ENCODE measurements at places on chromosomes 3 and 15.

DNA sequence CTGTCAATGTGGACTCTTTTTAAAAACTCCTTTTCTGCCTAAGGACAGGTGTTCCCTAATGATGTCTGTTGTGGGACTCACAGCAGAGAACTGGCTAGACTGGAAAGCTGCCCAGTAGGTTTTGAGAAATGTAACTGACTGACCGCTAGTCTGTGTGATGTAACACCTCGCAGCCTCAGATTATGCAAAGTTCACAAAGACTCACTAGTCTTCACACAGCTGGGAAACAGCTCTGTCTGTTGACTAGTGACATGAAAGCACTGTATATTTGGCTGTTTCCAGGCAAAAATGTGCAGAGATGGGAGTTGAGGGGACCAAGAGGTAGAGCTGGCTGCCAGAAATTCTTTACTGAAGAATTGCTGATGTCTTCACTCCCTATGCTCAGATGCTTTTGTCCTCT, 10.3 kb downstream of the PDZRN3 start:
- DNase-seq: no peak

DNA sequence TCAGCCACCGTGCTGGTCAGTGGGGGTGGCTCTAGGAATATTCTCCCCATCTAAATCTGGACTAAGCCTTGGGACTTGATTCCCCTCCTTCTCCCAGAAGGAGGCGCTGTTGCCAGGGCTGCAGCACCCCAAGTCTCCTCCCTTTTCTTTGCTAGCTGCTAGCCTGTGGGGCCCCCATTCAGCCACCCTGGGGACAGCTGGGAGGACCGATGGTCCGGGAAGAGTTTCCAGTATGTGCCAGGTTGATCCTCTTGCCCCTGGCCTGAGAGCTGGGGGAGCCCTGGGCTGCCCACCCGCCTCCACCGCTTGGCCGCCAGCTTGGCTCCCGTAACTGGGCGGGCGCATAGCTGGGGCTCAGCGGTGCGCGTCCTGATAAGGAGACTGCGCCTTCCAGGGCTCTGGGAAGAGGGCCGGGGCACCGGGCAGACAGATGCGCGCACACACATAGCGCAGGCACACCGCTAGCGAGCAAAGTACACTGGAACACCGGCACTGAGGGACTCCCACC, 4.2 kb downstream of the SMAD6 start:
- no peak for DNase-seq

DNA sequence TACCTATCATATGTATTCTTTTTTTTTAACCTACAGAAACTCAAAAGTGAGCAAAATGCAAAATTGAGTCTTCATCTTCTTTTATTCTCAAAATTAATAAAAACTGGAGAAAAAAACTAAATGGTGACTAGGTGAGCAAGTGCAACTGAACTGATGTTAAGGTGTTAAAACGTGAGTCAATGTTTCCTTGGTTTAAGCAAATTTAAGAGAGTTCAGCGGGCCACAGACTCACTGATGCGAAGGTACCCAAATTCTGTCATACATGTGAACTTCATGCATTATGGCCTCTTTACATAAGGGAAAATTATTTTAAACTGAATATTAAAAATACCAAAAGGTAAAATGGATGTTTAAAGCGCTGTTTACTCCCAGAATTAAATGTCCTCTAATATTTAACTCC, 206.6 kb downstream of the FOXP1 start:
- DNase-seq: no peak

GRCh38 chr15:22944651-22945050, 35.5 kb downstream of the CYFIP1 start:
- no peak for DNase-seq

- DNase-seq: no peak
Observed at GRCh38 chr3:54374214-54374852, 252.0 kb downstream of the CACNA2D3 start.
